Hepatic stellate cell (primary cell): ENCODE measurements at places on chromosomes 2 and 18.

DNA sequence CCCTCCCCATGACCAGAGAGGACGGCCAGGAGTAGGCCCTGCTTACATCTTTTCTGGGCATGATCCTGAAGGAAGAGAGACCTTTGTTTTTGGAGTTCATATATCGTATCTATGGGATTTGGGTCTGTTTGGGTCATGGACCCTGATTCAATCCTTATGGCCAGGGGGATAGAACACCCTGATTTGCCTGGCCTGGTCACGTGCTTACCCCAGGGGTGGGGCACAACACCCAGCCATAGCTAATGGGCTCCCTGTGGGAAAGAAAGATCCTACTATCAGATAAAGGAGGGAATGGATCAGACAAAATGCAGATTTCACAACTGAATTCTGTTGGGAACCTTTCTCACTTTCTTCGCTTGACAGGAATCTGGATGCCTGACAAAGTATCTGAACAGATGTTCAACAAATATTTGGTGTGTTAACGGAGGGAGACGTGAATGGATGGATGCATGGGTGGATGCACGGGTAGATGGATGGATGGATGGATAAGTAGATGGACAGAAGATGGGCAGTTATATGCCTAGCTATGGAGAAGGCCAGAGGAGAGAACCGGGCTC, 155.9 kb downstream of the KLHL29 start:
- DNase-seq, result no peak

GRCh38 chr2:190927301-190927700, 46.7 kb downstream of the GLS start:
- DNase-seq, result peak; percentile 9

DNA sequence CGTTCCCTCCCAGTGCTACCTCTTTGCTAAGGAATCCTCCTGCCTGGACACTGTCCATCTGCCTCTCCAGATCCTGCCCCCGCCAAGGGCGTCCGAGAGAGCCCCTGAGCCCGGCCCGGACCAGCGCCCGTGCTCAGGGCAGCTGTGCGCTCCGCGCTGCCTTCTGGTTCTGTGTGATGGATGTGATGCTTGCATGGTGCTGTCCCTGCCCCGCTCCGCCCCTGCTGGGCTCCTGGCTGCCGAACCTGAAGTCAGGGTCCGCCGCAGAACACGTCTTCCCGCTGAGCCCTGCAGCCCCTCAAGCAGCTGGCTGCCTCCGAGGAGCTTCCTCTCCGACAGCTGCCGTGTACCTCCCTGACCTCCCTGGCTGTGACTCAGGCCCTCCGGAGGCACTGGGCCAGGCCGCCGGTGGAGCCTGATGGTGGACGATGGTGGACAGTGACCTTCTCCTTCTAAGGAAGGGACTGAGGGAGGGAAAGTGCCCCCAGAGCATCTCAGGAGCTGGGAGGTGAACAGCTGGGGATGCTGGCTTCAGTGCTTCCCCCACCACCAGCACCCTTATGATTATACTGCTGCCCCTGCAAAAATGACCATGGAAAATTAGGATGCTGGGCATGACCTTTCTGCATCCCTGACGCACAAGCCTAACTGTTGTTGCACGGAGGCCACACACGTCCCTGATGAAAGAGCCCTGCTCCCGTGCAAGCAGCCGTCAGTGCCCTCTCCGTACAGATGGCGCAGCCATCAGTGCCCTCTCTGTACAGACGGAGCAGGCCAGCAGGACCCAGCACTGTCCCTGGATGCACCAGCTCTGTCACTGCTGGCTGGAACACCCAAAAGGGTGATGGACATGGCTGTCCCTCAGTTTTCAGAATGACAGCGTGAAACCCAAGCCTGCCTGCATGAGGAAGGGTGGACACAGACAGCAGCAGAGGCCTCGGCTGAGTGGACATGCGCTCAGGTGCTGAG, 99.3 kb downstream of the TPO start:
- no peak for DNase-seq

- no peak for DNase-seq
These were observed 200.4 kb downstream of the CTNNA2 start for GRCh38 chr2:79713131-79713785.

GRCh38 chr18:8515142-8515865, 93.9 kb upstream of the RAB12 start:
- no peak for DNase-seq

DNA sequence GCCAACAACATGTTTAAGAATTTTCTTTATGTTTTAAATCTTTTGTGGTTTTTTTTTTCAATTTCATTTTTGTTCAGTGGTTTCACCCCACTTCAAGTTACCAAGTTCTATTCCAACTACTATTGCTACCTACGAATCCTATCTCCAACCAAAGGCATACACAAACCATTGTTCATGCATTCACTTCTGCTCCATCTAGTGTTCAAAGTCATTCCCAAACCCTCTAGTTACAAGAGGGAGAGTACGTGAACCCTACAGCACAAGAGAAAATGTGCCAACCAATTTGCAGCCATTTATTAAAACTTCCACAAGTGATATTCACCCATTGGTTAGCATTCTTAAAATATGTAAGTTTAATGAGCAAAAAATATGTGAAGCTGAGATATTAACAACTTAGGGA, 295.1 kb upstream of the KYNU start:
- no peak for DNase-seq

DNA sequence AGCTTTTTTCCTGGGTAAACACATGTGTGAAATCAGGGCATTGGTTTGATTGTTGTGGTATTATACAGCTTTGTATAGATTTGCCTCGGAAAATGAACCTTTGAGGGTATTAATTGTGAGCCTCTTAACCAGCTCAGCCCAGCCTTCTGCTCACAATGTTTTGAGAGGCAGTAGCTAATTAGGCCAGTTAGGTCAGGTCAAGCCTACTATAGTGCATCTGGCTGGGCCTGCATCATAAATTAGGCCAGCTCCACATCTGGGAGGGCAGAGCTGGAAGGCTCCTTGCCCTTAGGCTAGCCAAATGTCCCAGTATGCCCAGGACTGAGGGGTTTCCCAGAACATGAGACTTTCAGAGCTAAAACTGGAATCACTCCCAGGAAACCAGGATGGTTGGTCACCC, 43.0 kb downstream of the LRATD1 start:
- DNase-seq, result no peak

- no peak for DNase-seq
These were observed 84.8 kb upstream of the BCL2L11 start for GRCh38 chr2:111035830-111036441.
